Kasumi-1 (cell line): ENCODE measurements at places on chromosomes 2 and 18.
A peak's percentile ranks its signal among the peaks of the same experiment; 100 is the strongest.

DNA sequence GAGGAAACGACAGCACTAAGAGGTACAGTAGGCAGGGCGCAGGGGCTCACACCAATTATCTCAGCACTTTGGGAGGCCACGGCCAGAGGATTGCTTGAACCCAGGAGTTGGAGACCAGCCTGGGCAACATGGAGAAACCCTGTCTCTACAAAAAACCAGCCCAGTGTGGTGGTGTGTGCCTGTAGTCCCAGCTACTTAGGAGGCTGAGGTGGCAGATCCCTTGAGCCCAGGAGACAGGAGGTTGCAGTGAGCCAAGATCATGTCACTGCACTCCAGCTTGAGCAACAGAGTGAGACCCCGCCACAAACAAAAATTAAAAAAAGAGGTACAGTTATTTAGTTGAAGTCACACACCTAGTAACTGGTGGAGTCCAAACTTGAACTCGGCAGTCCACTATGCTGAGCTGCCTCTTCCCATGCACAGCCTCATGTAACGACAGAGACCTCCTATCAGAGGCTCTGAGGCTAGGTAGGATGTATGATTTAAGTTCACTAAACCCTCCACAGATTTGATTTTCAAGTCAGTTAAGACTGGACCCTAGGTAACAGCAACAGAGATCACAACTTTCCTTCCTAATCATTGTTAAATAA lies 8.7 kb downstream of the STK17B start:
- no peak for DNase-seq

GRCh38 chr18:79640875-79641274 lies 38.7 kb upstream of the CTDP1 start:
- DNase-seq, result no peak

DNA sequence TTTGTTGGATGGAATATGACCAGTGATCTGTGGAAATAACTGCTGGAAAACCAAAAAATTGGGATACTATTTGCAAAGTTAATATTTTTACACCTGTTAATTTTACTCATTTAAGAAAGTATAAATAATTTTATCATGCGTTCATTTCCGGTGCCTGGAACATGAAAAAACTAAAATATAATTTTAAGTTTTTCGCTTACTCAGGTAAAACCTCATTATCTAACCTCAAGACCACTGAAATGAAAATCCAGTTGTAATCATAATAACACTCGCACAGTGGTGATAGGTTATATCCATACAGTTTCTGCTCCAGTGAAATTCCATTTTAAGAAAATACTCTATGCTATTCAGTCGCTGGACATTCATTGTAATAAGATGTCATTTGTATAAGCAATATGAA lies 517.9 kb downstream of the DPP10 start:
- no peak for DNase-seq

DNA sequence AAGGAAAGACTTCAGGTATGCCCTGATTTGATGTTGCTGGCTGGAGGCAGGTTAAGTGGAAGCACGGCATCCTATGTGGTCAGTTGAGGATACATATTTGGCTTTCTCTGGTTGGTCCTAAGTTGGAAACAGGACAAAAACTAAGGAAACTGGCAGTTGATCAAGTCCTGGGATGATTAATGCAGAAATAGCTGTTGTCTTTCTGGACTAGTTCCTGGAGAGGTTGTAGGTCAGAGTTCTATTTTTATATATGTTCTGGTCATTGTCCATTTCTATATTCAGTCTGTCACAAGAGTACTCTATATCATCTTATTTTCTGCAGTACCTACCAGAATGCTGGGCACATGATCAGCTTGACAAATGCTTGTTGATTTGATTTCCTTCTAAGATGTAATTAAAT lies 4.0 kb upstream of the SLC35F5 start:
- no peak for DNase-seq

DNA sequence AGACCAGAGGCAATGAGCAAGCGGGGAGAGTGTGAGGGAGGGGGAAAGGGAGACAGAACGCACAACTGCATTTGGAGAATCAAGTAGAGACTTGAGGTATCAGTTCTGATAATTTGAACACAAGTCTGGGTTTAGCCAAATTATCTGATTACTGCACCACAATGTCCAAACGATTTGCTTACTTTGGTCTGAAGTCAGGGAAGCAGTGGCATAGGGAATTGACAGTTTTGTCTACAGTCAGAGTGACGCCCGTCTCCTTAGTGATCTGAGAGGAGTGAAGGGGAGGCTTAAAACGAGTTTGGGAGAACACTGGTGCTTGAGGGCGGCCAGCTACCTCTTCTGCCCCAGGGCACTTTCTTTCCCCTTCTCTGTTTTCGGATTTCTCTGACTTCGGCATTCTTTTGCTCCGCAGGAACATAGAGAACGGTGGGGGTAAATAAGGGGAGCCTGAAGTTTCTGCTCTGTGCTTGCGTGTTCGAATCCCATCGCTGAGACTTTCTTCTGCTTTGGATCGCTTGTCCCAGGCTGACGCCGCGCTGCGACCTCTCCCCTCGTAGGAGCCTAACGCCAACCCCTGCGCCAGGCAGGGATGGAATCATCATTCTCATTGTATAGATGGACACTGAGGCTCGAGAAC lies 2.9 kb upstream of the DLX2 start:
- no peak for DNase-seq

DNA sequence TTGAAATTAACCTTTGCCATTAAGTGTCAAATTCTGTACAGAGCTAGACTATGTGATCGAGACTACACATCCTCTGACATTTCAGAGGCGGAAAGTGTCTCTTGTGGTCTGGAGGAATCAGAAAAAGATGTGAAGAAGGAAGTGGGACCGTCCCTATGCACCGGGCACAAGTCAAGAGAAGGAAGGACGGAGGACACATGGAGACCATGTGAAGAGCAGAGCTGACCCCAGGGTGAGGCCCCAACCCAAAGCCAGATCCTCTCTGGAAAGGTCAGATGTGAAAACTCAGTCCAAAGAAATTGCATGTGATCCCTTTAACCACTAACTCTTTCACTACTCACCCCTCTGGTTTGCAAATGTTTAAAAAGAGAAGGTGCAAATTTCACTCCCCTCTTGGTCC lies 92.4 kb downstream of the PID1 start:
- DNase-seq, result no peak

DNA sequence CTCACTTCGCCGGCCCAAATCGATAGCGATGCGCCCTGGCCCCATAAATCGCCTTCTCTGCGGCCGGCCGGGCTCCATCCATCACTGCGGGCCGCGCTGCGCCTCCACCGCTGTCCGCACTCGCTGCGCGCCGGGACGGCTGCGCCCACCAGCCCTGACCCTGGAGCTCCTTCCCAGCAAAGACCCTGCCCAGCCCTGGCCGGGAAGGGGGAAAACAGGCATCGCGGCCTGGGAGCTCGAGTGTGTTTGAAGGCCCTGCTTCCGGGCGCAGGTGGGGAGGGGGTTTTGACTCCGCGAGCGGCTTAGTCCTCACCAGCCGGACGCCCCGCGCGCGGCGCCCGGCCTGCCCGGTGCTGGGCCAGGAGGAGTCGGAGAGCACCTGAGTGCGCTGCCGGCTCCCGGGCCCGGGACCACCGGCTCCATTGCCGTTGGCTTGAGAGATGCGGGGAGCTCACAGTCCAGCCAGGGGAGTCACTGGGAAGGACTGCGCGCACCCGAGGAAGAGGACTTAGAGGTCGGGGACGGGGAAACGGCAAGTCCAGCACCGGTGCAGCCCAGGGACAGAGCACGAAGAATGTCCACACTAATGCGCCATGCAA lies 1.1 kb downstream of the PAX8 start:
- no peak for DNase-seq

GRCh38 chr2:126664234-126664633 lies 8.3 kb downstream of the GYPC start:
- DNase-seq, result no peak

- DNase-seq, result no peak
Observed at GRCh38 chr18:62379051-62379450, 53.9 kb downstream of the TNFRSF11A start.

DNA sequence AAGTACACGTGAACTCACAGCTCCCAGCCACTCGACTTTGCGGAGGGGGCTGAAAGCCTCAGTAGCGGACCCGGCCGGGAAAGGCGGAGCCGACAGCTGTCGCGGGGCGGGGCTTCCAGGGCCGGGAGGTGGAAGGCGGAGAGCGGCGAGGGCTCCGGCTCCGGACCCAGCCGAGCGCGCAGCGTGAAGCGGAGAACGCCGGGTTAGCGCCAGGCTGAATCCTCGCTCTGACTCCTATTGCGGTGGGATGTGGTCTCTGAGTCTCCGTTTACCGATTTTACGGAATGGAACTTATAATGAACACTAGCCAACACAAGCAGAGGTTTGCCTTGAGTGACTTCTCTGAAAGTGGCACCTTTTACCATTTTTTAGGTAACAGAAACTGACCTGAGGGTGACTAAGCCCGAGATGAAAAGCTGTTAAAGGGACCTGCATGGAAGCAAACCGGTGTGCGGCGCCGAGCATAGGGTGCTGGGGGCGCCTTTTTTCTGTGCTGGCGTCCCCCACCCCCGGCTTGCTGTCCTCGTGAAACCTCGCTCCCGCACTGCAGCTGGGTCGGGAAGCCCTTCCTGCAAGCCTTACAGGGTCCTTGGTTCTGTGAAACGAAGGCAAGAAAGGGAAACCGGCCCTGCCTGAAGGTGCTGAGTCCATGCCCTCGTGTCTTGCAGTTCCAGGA lies 72.9 kb downstream of the EN1 start:
- DNase-seq, result no peak

DNA sequence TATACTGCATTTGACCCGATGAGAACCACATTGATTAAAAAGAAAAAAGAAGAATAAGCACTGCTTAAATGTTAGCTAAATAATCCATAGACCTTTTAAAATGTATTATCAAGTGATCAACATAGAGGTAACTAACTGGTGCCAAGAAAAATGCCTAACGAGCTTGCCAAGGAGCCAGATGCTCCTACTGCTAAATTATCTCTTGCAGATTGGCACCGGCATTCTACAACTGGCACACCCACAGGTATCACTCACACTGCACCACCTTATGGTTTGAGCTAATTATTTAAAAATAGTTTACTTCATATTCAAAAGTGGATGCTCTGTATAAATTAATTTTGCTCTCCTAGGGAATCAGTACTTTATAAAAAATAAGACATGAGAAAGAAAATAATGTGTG lies 341.6 kb upstream of the CDH7 start:
- DNase-seq, result no peak

DNA sequence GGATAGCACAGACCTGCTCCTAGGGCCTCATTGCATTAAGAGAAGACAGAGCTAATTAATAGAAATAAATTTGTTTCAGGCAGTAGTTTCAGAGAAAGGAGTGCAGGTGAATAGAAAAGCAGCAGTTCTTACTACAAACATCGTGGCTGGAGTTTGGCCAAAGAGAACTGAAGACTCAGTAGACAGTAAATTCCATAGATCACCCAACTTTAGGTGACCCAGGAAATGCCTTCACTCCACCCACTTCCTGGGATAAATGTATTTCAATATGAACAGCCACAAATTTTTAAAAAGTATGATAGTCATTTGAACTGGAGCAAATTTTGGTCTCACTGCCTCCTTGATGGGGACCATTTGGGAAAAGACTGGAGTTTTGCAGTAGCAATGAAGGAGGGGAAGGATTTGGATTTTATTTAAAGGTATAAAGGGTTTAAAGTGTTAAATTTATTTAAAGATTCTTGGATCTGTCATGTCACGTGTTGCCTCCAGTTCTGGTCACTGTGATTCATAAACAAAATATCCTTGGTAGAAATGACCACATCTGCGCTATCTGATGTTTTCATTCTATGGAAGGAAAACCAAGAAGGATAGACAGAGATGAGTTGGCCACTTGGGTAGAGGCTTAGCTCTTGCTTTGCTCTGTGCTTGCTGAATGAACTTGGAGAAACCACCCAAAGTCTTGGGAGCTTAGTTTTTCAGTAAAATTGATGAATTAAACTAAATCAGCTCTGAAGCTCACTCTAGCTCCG lies 390.2 kb downstream of the THSD7B start:
- DNase-seq, result no peak

GRCh38 chr18:13267431-13267873 lies 48.9 kb downstream of the LDLRAD4 start:
- DNase-seq, result no peak

GRCh38 chr2:222693837-222694236 lies 22.4 kb downstream of the MOGAT1 start:
- peak; percentile 11 for DNase-seq

- no peak for DNase-seq
Observed at GRCh38 chr2:170905864-170906263, 23.2 kb upstream of the GORASP2 start.

- no peak for DNase-seq
Observed at GRCh38 chr2:84181927-84182326, 277.2 kb downstream of the SUCLG1 start.

GRCh38 chr18:38693104-38693503 lies 1127.5 kb upstream of the CELF4 start:
- DNase-seq, result peak; percentile 43

GRCh38 chr2:105112345-105112744 lies 74.5 kb downstream of the MRPS9 start:
- DNase-seq, result no peak

DNA sequence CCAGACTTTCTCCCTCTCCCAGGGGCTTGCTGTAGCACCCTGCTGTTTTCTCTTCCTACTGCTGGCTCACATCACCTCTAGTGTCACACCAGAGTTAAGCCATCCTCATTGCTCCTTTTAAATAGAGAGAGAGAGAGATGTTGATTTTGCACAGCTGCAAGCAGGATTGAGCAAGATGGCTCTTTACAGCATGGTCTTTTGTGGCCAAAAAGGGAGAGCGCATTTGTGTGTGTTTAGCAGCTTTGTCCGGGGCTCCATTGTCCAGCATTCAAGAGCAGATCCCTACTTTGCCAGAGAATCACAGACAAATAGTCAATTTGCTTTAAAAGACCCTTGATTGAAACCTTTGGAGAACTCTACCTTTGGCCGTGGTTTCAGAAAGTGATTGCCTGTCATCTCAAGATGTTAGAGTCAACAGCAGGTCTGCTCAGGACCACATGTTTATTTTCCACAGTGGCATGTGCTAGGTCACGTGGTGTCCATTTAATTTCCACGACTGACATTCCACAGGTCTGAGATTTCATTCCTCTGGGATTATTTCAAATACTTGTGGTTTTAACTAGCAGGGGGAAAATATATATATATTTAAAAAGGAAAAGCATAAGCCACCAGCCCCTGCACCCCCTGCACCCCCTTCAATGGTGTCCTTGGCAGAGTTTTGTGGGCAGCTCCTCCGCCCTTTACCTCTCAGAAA lies 359.9 kb upstream of the SLC14A2 start:
- DNase-seq, result no peak

DNA sequence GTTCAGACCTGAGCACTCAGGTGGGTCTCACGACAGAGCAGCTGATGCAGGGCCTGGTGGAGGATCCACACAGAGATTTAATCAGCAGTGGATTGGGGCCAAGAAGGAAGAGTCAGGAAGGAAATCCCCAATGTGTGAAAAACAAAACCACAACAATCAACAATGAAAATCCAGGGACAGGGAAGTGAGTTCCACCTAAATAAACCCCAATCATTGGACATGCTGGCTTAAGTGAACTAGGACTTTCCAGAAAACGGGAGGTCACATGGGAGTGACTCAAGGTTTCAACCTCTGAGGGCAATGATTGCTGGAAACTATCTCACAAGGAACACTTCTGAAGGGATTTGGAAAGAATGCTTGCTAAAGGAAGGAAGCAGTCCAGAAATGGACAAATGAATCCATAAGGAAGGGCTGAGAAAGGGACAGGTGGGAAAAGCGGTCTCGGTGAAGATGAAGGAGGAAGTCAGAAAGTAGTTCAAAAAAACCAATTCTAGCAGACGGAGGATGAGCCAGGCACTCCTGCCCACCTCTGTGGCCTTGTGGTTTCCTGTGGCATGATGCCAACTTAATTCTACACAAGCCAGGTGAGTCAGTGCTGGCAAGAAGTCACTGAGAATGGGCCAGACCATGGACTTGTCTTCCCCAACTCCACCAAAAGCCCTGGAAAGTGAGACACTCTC lies 15.4 kb upstream of the XDH start:
- DNase-seq, result no peak
